ENCODE measurements at places on chromosomes 7 and 10.

GRCh38 chr7:7897509-7897908 lies 71.1 kb upstream of the GLCCI1 start:
- DNase-seq = no peak

DNA sequence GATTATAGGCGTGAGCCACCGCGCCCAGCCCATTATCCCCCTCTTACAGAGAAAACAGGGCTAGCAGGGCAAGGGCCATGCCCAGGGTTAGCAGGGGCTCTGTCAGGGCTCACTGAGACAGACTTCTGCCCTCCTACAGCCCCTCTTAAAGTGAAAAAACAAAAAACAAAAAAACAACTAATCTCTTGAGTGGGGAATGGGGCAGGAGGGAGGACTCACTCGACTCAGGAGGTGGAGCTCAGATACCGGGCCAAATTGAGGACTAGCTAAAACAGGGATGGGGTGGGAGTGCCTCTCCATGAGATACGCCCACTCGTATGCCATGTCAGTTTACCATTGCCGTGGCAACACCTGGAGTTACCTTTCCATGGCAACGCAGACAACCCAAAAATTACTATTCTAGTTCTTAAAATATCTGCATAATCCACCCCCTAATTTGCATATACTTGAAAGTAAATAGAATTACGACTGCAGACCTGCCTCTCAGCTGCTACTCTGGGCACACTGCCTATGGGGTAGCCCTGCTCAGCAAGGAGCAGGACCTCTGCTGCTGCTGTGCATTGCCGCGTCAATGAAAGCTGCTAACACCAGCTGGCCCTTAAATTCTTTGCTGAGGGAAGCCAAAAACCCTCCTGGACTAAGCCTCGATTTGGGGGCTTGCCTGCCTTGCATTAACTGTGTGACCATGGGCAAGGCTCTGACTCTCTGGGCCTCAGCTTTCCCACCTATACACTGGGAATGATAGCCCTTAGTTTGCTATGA lies 13.4 kb downstream of the SSC4D start:
- DNase-seq = no peak

DNA sequence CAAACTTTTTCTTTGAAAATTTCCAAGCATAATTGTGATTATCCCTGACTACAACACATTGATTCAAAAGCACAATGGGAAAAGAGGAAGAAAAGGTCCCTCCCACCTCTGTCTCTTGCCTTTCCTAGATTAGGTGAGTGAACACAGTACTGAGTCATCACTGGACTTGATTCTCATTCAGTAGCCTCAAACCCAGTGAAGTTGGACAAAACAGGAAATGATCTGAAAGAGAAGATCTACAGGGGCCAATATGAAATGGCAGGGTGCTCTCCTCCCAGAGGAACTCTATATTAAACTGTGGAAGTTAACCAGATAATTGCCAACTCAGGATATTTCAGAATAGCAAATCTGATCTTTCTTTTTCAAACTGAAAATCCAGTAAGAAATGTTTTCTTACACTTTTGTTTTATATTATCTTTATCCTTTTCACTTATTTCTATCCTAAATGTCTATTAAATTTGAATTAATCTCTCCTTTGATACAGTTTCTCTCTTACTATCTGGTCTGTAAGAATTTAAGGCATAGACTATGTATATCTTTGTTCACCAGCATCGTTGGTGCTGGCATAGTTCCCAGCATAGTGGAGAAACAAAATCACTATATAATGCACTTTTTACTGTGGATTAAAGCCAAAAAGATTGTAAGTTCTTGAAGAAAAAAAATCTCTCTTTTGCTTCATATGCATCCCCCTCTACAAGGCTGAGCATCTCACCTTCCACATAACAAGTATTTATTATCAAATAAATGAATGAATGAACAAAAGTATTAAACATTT lies 41.4 kb upstream of the IKZF1 start:
- DNase-seq = no peak

- no peak for DNase-seq
Measured at GRCh38 chr7:80449836-80450235, 62.0 kb downstream of the GNAT3 start.

GRCh38 chr7:16092711-16093110 lies 328.6 kb downstream of the CRPPA start:
- DNase-seq = no peak

DNA sequence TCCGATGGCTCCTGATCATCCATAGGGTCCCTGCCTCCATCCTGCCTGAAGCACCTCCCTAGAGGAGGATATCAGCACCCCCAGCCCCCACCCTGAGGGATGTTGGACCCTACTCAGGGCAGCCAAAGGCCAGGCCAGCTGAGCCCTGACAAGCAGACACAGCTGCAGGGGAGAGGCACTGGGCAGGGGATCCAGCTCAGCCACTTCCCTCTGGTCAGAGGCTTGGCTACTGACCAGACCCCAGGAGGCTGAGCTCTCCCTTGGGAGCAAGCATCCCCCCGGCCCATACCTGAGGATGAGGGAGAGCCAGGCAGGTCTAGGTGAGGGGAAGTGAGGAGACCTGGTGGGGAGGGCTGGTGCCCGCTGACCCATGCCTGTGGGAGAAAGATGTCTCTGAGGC lies 6.6 kb downstream of the LDB3 start:
- DNase-seq = no peak

DNA sequence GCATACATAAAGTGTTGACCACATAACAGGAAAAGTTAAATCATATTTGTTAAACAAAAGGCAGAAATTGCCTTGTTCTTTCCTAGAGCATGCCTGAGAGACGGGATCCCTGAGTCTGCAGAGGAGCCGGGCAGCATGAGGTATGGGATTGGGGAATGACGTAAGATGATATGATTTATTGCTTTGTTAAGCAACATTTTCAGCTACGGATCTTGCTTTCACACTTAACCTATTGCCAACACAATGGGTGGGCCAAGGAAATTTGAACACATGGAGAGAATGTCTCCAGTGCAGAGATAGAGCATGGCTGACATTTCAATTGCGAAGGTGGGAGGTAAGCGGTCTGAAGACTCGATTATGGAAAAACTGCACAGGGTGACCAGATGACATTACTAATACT lies 76.7 kb downstream of the EMX2 start:
- DNase-seq = no peak

All from effector memory CD4-positive, alpha-beta T cell (primary cell).